ENCODE measurements at places on chromosomes 2 and 18.

DNA sequence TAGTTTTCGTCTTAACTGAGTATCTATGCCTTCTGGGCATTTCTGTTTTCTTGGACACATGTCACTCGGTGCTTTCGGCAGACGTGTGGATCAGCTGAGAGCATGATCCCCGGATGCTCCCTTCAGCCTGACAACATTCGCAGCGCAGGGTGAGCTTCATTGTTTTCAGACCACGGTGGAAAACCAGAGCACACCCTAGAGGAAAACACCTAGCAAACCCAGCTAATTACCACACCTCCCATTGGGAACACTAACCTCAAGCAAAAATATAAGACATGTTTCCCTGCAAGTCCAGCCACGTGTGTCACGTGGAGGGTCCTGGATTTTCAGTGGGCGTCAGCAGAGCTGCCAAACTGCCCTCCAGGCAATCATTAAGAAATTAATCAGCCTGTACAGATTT lies 31.0 kb downstream of the ANKRD29 start:
- no peak for DNase-seq

DNA sequence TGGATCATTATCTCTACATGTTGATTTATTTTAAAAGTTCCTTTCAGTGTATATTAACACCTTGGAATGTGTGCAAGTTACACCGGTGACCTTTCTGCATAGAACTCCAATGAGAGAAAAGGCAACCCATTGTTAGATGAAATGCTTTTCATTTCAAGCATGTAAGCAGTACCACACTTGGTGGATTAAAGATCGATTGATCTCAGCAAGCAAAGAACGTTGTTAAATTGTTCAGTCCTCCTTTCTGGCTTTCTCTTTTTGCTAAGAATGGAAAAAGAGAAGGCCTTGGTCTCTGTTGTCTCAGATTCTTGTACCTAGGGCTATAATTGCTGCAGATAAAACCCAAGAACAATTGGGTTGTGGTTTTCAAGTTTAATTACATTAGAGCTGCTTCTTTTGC lies 843.0 kb downstream of the DPP10 start:
- no peak for DNase-seq

DNA sequence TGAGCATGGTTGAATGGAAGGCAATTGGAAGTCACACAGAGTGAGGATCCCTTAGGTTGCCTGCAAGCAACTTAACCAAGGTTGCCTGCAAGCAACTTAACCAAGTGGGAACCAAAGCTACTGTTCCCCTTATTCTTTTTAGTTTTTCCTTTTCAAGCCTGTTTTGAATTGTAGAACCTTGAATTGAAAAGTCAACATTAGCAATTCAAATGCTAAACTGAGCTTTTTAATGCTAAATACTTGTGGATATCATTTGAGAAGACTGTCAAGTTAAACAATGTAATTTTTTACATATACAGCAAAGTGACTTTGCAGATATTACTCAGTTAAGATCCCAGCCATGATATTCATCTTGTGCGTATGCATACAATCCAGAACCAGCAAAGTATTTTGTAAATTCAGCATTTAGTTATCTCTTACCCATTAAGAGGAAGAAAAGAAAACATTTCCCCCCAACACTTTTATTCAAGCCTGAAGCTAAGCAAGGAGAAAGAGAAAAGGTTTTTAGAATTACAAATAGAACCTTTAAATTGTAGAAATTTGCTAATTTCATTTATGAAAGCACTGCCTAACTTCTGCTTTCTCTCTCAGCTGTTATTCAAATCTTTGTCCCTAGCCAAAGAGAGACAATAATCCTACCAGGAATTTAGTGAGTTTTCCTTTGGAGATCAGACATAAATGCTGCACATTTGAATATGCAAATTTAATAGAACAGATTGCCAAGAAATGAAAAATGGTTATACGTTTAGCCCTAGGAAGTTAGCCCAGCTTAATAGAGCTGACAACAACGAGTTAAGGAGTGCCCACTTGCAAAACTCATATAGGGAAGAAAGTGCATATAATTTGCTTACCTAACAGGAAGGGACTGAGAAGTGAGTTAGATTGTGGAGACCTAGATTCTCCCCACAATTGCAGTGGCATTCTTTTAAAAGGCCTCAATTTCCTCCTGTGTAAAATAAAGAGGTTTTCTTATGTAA lies 643.2 kb upstream of the PIK3C3 start:
- DNase-seq = no peak

GRCh38 chr2:111669928-111670695 lies 213.9 kb downstream of the ANAPC1 start:
- no peak for DNase-seq

DNA sequence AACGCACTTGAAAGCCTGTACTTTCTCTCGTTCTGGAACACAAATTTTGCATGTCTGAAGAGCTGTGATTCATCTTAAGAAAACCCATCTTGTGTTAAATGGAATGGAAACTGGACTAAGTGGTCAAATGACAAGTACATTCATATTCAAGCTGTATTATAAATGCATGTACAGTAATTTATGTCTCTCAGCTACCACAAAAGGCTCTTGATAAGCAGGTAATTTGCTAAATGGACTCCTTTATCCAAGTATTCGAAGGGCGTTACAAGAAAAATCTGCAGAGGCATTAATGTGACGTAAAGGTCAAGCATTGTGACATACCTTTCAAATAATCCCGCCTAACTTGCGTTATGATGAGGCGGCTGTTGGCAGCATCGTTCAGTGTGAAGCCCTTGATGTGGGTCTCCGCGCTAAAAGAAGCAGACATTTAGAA lies 66.6 kb downstream of the ABCG8 start:
- DNase-seq = no peak

- DNase-seq = no peak
Measured at GRCh38 chr2:88081924-88082608, 14.4 kb downstream of the SMYD1 start.

- DNase-seq = no peak
Measured at GRCh38 chr2:71891155-71891554, 256.5 kb downstream of the CYP26B1 start.

- no peak for DNase-seq
Measured at GRCh38 chr2:144570566-144570965, 50.6 kb upstream of the ZEB2 start.

Data from GF-D8 (cell line).